ENCODE measurements at places on chromosomes 6 and 20.
A peak's percentile ranks its signal among the peaks of the same experiment; 100 is the strongest.

DNA sequence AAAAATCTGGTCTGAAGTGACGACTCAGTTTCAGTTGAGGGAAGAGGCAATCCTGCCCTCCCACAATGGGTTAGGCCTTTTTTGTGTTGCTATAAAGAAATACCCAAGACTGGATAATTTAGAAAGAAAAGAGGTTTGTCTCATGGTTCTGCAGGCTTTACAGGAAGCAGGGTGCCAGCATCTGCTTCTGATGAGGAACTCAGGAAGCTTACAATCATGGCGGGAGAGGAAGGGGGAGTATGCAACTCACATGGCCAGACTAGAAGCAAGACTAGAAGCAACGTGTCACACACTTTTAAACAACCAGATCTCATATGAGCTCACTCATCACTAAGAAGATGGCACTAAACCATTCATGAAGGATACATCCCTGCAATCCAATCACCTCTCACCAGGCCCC is 529.3 kb downstream of the KIF16B start:
- DNase-seq: no peak

- DNase-seq: no peak
These were observed 11.6 kb downstream of the NOTCH4 start for GRCh38 chr6:32212076-32212760.

- DNase-seq: no peak
These were observed 90.0 kb downstream of the SASH1 start for GRCh38 chr6:148432462-148433195.

GRCh38 chr6:74879976-74880375 is 325.9 kb downstream of the COL12A1 start:
- no peak for DNase-seq

DNA sequence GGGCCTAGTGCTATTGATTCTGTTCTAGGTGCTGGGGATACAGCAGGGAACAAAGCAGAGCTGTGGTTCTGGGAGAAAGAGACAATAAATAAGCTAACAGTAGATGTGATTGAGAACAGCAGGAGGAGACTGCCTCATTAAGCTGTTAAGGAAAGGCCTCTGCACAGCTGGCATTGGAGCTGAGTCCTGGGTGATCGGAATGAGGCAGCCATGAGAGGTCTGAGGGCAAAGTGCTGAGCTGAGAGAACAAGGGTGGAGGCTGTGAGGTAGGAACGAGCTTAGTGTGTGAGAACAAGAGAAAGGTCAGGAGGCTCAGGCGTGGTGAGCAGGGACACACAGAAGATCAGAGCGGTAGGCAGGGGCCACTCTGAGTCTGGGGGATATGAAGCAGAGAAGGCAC is 18.3 kb downstream of the DDX27 start:
- no peak for DNase-seq

GRCh38 chr20:36861875-36862801 is 13.8 kb upstream of the TLDC2 start:
- peak; percentile 86 for DNase-seq

- no peak for DNase-seq
These were observed 2.4 kb upstream of the ZBTB24 start for GRCh38 chr6:109485266-109485935.

DNA sequence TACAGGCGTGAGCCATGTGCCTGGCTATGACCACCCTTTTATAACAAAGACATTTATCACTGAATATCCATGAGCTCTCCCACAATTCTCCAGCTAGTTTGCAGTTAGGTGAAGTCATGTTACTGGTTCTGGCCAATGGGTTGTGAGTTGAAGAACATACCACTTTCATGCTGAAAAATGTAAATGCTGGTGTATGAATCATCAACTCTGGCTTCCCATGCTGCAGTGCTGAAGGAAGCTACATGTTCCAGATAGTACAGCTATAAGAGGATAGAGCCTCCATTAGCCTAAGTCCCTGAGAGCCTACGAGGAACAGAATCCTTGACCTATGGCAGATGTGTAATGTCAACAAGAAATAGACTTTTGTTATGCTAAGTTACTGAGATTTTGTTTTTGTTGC is 180.4 kb downstream of the BTBD9 start:
- no peak for DNase-seq

- no peak for DNase-seq
These were observed 31.2 kb upstream of the APCDD1L start for GRCh38 chr20:58546416-58546711.

DNA sequence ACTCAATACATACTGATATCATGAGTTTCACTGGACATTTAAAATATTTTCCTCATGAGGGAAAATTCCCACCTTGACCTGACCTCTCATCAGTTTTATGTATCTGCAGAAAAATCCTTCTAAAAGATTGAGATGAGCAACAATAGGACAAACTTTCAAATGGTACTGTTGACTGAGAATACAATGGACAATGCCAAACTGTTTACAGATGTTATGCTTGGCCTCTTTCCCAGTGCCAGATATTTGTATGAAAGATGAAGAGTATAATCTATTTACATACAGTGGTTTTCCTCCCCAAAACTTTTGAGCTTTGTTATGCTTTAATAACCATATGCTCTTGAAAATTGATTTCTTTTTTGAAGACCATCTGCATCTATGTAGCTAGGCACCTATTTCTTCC is 245.1 kb upstream of the RSPO3 start:
- no peak for DNase-seq

- no peak for DNase-seq
These were observed 258.8 kb downstream of the CDC5L start for GRCh38 chr6:44646355-44646754.

GRCh38 chr6:104936766-104937535 is 20.0 kb upstream of the LIN28B start:
- no peak for DNase-seq

GRCh38 chr20:38143646-38144554 is 21.2 kb downstream of the TGM2 start:
- peak; percentile 91 for DNase-seq

- DNase-seq: no peak
These were observed 5.1 kb downstream of the SNTA1 start for GRCh38 chr20:33438481-33438880.

DNA sequence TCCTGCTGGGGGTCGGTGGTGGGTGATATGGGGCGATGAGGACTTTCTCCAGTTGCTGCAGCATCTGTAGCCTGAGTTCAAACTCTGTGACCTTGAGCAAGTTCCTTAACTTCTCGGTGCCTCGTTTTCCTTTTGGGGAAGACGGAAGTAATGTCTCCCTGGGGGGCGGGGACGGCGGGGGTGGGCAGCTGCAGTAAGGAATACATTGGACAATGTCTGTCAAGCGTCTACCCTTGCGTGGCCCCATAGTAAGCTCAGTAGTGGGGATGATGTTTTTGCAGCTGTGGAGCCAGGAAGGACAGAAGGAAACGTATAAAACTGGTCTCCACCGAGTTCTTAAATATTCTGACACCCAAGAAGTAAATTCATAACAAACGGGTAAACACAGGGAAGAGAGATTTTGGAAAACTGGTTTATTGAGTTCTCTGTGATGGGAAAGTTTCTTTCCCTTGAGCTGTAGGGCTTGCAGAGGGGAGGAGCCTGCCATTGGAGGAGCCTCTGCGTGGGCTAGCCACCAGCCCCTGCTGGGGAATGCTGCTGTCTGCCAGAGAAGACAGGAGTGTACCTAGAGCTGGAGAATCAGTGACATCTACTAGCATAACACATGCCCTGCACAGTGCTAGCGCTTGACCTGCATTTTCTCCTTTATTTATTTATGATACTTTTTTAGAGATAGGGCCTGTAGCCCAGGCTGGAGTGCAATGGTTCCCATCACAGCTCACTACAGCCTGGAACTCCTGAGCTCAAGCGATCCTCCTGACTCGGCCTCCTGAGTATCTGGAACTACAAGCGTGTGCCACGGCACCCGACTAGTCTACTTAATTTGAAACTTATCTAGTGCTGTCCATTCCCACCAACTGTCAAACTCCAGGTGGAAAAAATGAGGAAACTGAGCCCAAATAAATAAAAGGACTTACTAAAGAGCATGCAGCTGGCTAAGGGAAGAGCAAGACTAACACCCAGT is 1.2 kb upstream of the ACSS1 start:
- DNase-seq: no peak

DNA sequence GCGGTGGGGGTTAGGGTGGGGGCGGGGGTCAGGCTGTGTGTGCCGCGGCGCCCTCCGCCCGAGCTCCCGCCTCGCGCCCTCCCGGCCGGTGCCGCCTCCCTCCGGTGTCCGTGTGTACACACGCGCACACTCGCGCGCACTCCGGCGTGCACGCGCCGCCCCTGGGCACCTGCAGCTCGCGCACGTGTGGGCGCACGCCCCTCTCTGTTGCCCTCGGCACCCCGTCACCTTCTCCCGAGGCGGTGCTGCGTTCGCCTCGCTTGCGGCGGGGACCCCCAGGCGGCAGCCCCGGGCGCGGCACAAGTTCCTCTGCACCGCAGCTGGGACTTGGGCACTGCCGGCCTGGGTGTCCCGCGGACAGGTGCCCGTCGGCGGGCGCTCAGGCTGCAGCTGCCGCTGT is 525 bp downstream of the MACROD2 start:
- DNase-seq: no peak

GRCh38 chr20:19045371-19045770 is 167.1 kb upstream of the SLC24A3 start:
- no peak for DNase-seq

- peak; percentile 20 for DNase-seq
These were observed 668 bp downstream of the PKIB start for GRCh38 chr6:122610690-122611455.

DNA sequence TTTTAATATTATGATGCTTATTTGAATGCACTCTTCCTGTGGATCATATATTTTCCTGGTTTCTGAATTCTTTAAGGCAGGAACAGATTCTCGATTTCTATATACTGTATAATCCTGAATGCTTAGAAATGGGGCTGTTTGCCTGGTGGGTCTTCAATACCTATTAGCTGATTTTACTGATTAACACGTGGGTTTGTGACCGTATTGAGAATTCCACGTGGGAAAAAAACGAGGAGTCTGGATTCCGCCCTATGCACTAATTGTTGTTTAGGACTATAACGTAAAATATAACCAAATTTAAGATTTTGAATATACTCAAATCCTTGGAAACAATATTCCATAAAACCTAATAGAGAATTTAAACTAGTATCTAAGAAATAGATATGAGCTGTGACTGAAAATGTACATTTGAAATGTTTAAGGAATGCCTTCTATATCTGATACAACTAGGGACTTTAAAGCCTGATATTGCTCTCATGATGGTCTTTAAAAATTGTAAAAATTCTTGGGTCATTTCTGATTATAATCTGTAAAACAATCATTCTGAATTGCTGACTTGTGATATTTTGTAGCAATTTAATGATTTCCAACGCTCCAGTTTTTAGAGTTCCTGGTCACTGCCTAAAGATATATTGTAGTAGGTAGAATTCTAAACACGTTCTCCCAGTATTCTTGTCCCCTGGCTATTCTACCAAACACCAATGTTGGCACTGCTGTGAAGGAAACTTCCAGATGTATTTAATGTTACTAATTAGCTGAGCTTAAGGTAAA is 93.6 kb upstream of the NOX3 start:
- no peak for DNase-seq

GRCh38 chr6:131840936-131841583 is 33.2 kb downstream of the ENPP1 start:
- no peak for DNase-seq

- DNase-seq: no peak
These were observed 22.1 kb downstream of the BMP5 start for GRCh38 chr6:55853008-55854001.

DNA sequence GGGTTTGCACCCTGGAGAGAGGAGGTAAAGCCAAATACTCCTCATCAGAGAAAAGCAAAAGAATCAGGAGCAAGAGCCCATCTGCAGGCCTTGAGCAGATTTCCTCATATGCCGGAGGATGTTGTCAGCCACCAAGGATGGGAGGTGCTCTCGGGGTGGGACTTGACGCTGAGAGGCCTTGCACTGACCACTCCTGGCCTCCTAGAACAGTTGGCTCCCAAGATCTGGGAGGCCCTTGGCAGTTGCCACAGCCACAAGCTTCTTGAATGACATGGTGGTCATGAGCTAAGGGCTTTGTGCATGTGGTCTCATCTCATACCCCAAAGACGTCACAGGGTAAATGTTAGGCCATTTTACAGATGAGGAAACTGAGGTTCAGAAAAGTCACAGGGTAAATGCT is 75.2 kb upstream of the PMEPA1 start:
- DNase-seq: no peak

GRCh38 chr6:40545954-40546353 is 41.2 kb downstream of the LRFN2 start:
- DNase-seq: no peak

GRCh38 chr20:56735084-56735642 is 106.1 kb downstream of the TFAP2C start:
- no peak for DNase-seq

GRCh38 chr6:108331982-108332381 is 37.1 kb downstream of the AFG1L start:
- no peak for DNase-seq

GRCh38 chr6:156593127-156593526 is 184.1 kb upstream of the ARID1B start:
- no peak for DNase-seq

GRCh38 chr6:81326881-81327561 is 425.5 kb downstream of the TENT5A start:
- no peak for DNase-seq

DNA sequence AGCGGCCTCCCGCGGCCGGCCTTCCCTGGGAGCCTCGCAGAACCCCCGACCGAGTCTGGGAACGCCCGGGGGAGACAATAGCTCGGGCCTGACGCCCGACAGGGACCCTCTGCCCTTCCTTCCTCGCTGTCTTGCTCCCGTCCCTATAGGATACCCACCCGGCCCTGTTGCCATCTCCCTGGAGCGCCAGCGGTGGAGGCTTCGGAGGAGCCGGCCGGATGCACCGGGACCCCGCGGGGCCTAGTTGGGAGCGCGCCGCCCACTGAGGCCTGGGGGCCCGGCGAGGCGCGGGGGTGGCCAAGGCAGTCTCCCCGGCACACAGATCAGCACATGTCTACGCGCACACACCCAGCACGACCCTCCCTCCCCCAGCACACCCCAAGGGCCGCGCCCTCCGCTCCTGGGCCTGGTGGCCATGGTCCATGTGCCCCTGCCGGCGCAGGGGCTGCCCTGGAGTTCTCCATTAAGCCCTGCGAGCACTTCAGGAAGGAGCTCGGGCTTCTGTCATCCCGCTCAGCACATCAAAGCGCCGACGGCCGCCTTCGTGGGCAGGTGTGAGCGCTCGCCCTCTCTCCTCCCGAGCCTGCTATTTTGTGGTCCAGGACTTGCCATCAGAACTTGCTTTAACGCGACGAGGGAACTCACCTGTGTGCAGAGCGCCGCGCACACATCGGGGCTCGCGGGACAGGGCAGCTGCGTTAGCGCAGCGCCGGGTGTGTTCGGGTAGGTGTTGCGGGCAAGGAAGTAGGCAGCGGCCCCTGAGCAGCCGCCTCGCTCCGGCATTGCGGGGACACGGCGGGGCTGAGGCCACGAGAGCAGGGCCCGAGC is 3.7 kb downstream of the FOXF2 start:
- DNase-seq: no peak
